ENCODE measurements at places on chromosomes 7 and 10.

DNA sequence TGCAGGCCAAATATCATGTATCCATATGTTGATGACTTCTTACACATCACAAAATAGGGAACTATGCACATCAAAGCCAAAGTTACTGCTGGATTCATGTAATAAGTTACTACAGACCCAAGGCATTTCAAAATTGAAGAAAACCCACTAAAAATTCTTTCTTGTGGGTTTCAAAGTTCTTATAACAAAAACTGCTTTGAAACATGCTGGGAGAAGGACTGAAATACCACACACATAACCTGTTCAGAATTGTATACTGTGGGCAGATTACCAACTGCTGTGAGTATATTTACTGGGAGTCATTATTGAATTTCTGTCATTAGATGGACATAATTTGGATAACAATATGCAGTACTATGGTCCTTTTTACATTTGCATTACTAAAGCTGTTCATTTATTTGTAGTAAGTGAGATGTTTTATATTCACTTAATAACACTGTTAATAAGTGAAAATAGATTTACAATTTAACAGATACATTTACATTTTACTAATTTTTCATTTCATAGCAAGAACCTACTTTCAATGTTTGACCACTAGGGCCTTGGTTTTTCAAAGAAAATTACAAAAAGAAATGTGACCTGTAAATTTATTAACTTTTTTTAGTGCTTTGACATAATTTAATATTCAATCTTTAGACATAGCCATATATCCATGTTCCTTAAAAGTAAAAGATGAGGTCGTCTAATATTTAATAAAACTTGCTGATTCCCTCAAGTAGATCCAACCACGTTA, 132.6 kb downstream of the MAGI2 start:
- no peaks in the 10 kb centered on the region for H3K36me3 ChIP-seq
- no peak overlapping the region for H3K27ac ChIP-seq
- H3K4me3 ChIP-seq: no peak overlapping the region
- no peak for DNase-seq
- H3K4me1 ChIP-seq: no peaks in the 10 kb centered on the region

GRCh38 chr7:64359543-64359942, 45.8 kb downstream of the ZNF736 start:
- no peaks in the 10 kb centered on the region for H3K4me1 ChIP-seq
- no peak for DNase-seq
- H3K36me3 ChIP-seq: no peaks in the 10 kb centered on the region
- H3K27ac ChIP-seq: no peak overlapping the region

GRCh38 chr7:21844742-21845141, 101.0 kb downstream of the CDCA7L start:
- H3K27ac ChIP-seq: no peak overlapping the region
- no peaks in the 10 kb centered on the region for H3K36me3 ChIP-seq
- H3K4me3 ChIP-seq: no peak overlapping the region
- H3K4me1 ChIP-seq: no peaks in the 10 kb centered on the region
- no peak for DNase-seq

- H3K27me3 ChIP-seq: no peaks in the 10 kb centered on the region
- H3K36me3 ChIP-seq: no peaks in the 10 kb centered on the region
- no peak overlapping the region for H3K4me3 ChIP-seq
- no peak overlapping the region for H3K27ac ChIP-seq
These were observed 136.3 kb downstream of the DOCK4 start for GRCh38 chr7:112069879-112070321.

DNA sequence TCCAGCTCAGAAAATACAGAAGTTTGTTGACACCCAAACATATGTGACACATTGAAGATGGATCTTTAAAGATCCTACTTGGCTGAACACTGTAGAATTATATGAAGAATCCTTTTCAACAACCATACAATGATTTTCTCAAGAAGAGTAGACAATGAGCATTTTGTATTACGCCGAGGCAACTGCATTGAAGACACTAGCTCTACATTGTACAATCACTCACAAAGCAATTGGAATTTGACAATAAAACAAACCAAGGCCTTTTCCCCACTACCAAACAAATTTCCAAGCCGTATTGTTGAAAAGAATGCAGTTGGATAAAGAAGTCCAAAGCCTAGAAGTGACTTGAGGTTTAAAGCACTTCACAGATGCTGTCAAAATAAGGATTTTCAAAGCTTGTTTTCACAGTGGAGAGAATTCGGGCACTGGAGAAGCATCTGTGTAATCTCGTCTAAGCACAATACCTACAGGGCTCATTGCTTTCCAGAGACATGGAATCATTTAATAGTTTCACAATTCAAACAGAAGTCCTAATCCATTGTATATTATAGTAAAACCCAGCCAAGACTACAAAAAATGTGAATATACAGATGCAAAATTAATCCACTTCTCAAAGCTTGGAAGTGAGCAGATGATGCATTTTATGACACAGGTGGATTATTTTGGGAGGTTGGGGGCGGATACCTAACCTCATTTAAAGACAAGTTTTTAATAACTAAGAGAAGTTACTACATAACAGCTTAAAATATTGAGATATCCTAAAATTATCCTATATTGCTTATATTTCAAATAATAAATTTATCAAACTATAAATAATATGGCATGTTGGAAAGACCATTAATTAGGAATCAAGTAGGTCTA, 78.6 kb downstream of the SORCS1 start:
- H3K4me3 ChIP-seq: no peak overlapping the region
- no peak for DNase-seq
- no peaks in the 10 kb centered on the region for H3K27me3 ChIP-seq
- no peaks in the 10 kb centered on the region for H3K4me1 ChIP-seq
- H3K36me3 ChIP-seq: no peaks in the 10 kb centered on the region
- no peak overlapping the region for H3K27ac ChIP-seq

Data from kidney (tissue), 22 donors.